NCI-H2081 treated with DMSO at 0.1 percent for 48 hours (cell line): ENCODE measurements at places on chromosomes 13 and 19.

GRCh38 chr13:35906636-35907035 lies 224.5 kb downstream of the DCLK1 start:
- DNase-seq: no peak

DNA sequence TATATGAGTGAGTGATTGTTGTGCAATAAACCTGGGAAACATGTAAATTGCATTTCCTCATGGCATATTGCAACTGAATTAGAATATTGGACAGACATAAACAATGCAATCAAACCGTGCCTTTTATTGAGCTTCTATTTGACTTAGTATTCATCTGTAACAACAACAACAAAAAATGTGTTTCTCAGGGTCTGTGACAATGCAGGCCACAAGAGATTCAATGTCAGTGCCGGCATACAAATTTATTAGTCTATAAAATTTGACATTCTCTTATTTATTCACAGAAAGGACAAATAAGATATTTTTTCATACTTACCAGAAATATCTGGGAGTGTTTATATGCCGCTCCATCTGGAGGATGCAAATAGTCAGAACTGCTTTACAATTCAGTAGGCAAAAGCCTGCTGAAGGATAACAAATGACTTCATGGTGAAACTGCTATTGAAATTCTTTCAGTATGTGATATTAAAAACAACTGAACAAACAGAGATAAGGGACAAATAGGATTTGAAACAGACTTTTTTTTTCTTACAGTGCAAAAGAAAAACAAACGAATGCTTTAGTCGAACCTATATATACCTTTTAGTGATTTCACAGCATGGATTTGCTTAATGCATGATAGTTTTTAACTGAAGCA lies 77.2 kb downstream of the DACH1 start:
- DNase-seq: no peak

DNA sequence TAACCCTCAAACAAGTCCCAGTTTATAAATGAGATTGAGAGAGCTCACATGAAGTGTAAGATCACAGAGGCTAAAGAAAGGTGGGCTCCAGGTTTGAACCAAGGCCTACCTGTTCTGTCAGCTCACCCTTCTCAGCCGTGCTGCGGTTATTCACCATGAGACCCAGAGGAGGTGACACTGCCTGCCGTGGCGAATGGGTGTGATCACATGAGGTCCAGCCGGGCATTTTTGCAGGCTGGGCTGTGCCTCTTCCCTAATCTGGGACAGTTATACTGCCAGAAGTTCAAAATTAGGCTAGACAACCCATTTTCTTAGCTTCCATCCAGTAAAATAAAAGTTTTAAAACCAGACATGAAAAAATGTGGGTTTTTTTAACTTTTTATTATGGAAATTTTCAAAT lies 146.8 kb downstream of the FOXO1 start:
- no peak for DNase-seq

- DNase-seq: no peak
Observed at GRCh38 chr13:73767747-73768315, 366.4 kb downstream of the KLF12 start.

DNA sequence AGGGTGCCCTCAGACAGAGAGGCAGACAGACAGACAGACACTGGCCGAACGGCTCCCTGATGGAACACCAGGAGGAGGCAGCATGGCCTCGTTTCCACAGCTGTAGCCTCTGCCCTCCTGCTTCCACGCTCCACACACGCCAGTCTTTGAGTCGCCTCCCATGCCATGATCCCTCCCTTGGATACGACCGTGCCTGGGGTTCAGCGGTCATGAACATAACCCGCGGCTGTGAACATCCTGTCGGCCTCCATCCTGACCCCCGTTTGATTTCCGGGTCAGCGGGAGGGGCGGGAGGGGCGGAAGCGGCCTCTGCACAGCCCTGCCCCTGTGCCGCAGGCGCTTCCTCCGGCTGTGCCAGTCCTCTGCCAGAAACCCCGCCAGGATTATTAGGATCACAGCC lies 23.4 kb downstream of the GP6 start:
- DNase-seq: no peak

- DNase-seq: no peak
Observed at GRCh38 chr13:26985285-26985878, 186.2 kb downstream of the USP12 start.

DNA sequence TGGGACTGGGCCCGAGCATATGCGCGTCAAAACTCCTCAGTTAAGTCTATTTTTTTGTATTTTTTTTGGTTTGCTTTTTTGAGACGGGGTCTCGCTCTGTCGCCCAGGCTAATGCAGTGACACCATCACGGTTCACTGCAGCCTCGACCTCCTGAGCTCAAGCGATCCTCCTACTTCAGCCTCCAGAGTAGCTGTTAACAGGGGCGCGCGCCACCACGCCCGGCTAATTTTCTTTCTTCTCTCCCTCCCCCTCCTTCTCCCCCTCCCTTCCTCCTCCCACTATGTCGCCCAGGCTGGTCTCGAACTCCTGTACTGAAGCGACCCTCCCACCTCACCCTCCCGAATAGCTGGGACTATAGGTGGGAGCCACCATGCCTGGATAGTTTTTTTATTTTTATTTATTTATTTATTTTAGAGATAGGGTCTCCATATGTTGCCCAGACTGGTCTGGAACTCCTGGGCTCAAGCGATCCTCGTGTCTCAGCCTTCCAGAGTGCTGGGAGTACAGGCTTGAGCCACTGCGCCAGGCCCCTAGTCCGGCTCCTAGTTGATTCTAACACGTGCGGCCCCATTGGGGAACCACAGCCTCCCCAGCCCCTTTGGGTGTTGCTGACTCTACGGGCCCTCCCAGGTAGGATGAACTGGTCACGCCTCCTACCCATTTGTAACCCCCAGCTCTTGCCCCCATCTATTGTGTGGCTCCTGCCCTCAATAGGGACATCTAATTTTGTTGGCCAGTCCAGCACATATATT lies 806 bp upstream of the ZNF837 start:
- DNase-seq: no peak

- DNase-seq: no peak
Observed at GRCh38 chr13:43880214-43880855, 631 bp downstream of the LACC1 start.

DNA sequence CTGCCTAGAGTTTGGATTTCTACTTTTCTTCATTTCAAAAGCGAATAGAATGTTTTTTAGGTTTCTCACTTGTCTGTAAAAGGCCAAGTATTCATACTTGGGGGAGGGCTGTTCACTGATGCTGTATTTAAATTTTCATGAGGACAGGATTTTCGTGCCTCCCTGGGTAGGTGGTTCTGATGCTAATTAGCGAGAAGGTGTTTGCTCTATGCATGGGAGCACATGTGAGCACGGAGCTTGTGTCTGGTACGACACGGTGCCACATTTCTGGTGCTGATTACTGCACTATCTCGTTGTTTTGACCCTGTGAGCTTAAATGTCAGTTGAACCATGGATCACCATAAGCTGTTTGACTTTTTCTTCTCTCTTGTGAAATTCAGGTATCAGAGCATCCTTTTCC lies 45.8 kb downstream of the MTUS2 start:
- no peak for DNase-seq

DNA sequence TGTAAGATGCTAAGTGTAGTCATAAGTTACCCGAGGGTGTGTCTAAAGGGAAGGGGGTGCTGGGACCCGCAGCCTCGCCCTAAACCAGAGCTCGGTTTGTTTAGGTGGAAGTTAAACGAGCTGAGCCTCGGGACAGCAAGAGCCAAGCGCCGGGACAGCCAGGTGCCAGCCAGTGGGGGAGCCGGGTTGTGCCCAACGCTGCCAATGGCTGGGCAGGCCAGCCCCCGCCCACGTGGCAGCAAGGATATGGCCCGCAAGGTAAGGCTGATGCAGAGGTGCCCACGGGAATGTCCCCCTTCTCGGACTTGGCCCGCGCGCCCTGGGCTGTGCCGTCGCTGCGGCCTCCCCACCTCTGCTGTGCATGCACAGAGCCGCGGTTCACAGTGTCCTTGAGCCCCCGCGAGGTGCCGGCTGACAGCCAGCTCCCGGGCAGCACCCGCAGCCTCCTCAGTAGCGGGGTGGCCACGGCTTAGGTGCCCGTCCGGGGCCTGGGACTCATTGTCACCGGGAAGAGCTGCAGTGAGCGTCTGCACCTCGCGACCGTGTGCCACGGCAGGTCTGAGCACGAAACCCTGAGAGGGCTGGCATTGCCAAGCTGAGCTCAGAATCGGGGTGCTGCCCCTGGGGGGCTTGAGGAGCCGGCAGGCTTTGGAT lies 9.3 kb upstream of the RPS15 start:
- DNase-seq: no peak

GRCh38 chr13:37148501-37148900 lies 43.0 kb upstream of the CSNK1A1L start:
- no peak for DNase-seq

GRCh38 chr13:52921194-52921593 lies 72.8 kb upstream of the PCDH8 start:
- no peak for DNase-seq

DNA sequence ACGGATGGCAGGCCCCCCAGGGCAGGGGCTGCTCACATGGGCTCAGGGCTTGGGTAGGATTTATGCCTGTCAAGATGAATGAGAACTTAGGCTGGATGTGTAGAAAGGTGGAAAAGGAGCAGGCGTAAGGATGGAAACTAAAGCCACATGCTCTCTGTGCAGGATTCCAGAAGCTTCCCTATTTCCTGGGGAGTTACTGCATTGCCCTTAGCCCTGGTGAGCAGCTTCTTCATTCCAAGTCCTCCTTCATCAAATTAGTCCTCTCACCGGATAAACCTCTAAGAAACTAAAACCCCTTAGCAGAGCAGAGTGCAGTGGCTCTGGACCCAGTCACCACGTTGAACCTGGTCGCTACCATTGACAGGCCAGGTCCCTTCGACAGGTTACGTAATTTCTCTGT lies 7.4 kb downstream of the ATP12A start:
- no peak for DNase-seq

- no peak for DNase-seq
Observed at GRCh38 chr13:26326562-26326961, 72.6 kb downstream of the CDK8 start.

DNA sequence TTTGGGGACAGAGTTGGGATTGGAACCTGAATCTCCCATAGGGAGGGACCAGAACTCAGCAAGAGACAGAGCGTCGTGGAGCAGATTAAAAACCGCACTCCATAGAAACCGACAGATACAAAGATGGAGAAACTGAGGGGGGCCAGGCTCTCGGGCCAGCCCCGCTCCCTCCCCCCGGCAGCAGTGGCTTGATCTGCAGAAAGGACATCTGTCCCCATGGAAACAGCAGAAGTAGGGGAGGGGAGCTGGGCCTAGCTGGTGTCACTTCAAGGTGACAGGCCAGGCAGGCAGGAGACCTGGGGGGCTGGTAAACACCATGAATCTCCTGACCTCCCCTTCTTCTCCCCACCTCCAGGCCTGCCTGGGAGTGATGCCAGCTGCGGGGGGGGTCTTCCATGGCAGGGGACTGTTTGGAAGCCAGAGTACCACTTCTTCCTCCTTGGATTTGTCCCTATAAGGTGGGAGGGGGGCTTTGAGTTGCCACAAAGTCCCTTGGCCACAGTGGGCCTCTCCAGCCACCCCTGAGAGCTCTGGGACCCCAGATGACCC lies 10.9 kb downstream of the TMIGD2 start:
- no peak for DNase-seq

- DNase-seq: no peak
Observed at GRCh38 chr19:50333235-50333736, 4.1 kb upstream of the KCNC3 start.

DNA sequence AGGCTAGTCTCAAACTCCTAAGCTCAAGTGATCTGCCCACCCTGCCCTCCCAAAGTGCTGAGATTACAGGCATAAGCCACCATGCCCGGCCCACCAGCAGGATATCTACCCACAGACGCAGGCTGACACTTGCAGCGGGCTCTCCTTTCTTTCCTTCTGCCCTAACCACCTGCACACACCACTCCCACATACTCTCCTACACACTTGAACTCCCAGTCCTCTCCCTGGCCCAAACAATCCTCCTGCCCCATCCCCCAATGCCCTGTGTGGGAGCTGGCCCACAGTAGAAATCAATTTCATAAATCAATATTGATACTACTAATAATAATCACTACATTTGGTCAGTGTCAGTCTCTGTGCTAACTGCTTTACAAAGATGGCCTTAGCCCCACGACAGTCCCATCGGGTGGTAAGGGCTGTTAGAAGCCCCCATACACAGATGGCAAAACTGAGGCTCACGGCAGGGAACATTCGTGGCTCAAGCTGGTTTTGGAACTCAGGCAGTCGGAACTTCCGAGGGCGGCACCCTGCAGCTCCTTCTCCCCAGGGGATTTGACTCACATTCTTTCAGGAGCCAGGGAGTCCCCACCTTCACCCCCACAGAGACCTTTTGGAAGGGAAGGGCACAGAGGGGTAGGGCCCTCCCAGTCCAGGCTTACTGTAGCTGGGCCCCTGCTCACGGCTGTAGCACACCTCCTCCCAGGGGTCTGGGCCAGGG lies 3.4 kb upstream of the DPF1 start:
- no peak for DNase-seq

DNA sequence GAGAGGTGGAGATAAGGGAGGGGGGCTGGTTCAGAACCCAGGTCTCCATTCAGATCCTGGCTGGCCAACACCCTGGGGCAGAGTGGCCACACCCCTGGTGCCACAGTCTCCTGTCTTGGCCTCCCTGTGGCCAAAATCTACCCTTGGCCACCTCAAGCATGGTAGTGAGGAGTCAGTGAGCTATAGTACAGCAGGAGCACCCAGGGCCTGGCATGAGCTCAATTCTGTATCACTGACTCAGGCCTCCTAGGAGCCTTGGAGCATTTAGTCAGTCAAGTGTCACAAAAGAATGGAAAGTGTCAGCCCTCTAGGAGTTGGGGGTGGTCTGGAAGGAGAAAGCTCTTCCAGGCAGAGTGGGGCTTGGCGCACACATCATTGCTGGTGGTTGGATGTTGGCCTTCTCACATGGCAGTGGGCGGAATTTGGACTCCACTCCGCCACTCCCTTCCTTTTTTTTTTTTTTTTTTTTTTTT lies 6.6 kb upstream of the CD79A start:
- DNase-seq: no peak

- DNase-seq: no peak
Observed at GRCh38 chr13:113216254-113217048, 7.0 kb downstream of the CUL4A start.

GRCh38 chr13:95246292-95247082 lies 54.8 kb downstream of the ABCC4 start:
- DNase-seq: peak; percentile 3

- DNase-seq: no peak
Observed at GRCh38 chr13:33110386-33110712, 94.1 kb downstream of the KL start.

DNA sequence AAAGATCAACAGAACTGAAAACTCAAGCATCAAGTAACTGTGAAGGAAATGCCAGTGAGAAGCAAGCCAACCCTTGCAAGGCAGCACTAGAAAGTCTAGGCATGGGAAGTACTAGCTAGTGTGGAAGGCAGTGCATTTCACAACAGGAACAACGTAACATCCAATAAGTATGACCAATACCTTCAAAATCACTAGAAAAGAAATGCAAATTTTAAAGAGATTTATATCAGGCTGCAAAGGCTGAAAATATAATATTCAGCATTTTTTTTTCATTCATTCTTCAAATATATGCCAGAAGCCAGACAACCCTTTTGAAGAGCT lies 121.9 kb downstream of the DLEU7 start:
- DNase-seq: no peak

- no peak for DNase-seq
Observed at GRCh38 chr13:99273128-99273527, 14.9 kb upstream of the GPR18 start.

- no peak for DNase-seq
Observed at GRCh38 chr13:36870050-36870692, 49.9 kb downstream of the SMAD9 start.
